HCEC 1CT (cell line): ENCODE measurements at places on chromosomes 2 and 18.
A peak's percentile ranks its signal among the peaks of the same experiment; 100 is the strongest.

DNA sequence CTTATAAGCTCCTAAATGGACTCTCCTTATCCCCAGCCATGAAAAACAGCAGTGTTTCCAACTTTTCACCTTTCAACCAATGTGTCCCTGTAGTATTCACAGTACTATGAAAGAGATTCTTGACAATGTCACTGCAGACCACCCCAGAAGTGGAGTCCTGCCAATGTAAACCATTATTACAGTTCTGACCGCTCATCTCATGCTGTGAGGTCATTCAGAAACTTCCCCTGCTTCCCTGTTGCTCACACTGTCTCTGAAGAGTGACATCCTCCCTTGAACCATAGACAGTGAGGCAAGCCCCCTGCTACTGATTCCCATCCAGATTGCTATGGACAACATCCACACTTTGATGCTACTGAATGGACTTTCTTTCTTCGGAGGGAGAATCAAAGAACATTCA lies 1523.7 kb upstream of the ACVR2A start:
- DNase-seq: peak; percentile 12

- no peak for DNase-seq
These were observed 262.8 kb upstream of the CHST9 start for GRCh38 chr18:27447930-27448329.

GRCh38 chr2:129727286-129727685 lies 252.2 kb upstream of the RAB6C start:
- no peak for DNase-seq

- no peak for DNase-seq
These were observed 364.0 kb downstream of the LPIN1 start for GRCh38 chr2:12110481-12110880.

GRCh38 chr2:125167820-125168219 lies 1142.7 kb downstream of the CNTNAP5 start:
- DNase-seq: no peak

DNA sequence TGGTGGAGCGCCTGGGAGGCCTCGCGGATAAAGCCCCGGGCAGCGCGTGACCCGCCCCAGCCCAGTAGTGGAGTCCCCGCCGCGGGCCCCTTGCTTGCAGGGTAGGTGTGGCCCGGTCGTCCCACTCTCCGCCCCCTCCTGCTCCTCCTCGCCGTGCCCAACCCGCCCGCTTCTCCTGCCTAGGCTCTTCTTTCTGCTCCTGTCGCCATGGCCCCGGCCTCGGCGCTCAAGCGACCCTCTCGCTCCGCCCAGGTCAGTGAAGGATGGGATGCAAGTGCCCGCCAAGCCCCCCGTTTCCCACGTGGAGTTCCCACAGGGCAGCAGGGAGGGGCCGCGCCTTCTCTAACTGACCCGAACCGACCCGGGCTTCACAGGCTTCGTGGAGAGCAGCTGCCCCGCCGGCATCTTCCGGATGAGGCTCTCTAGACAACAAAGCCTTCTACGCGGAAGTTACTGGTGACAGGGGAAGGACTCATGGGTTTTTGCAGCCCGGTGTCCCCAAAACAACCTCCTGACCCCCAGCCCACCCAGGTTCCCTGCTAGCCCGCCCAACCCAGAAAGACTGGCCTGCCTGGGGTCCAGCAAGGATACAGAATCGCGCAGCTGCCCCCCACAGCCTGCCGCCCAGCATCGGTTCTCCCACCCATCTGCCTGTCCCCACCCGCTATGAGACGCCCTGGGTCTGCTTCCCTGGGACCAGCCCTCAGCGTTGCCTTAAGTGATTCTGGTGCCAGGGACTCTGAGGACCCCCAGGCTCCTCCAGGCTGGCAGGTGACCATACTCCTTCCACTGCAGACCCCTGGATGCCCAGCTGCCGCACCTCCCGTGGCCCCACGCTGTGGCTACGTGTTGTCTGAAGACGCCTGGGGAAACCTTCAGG lies 32.8 kb downstream of the TTC32 start:
- no peak for DNase-seq

GRCh38 chr18:55221622-55222021 lies 262.4 kb upstream of the CCDC68 start:
- no peak for DNase-seq

DNA sequence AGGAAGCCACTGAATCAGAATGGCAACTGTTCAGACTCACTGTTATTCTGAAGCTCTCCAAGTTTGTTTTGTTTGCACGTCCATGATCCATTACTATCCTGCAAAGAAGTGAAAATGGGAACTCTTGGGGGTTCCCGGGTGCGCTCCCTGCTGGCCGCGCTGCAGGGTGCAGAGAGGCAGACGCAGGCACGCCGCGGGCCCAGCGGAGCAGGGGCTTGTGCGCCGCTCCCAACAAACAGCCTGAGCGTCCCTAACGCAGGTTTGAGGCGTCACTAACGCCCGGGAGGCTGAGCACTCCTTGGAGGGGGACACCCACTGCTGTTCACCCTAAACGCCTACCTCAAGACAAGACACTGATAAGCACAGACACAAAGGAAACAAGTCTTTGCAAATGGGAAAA lies 14.3 kb upstream of the PIEZO2 start:
- DNase-seq: no peak

- DNase-seq: peak; percentile 43
These were observed 13.7 kb upstream of the DAPL1 start for GRCh38 chr2:158781353-158781961.

- peak; percentile 24 for DNase-seq
These were observed 175.8 kb downstream of the LOXHD1 start for GRCh38 chr18:46481048-46481846.

GRCh38 chr2:42567364-42567763 lies 1.1 kb upstream of the MTA3 start:
- DNase-seq: peak; percentile 14

DNA sequence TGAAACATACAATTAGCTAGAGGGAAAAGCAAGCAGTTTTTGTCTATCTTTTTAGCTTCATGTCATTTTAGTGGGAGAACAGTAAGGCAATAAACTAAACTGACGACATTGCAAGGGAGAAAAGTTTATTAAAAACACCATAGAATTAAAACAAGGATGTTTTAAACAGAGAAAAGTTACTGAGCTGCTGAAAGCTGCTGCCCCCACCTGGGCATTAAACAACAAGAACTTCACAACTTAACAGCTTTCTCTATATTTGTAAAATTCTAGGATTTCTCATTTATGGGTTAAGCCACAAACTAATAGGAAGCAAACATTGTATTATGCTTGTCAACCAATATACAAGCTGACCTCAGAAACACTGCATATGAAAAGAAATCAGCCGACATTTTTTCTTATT lies 289.2 kb downstream of the ERBB4 start:
- DNase-seq: peak; percentile 34

- DNase-seq: no peak
These were observed 206.0 kb downstream of the NCK2 start for GRCh38 chr2:105950521-105951383.

GRCh38 chr18:10530002-10530401 lies 4.2 kb downstream of the NAPG start:
- DNase-seq: no peak

DNA sequence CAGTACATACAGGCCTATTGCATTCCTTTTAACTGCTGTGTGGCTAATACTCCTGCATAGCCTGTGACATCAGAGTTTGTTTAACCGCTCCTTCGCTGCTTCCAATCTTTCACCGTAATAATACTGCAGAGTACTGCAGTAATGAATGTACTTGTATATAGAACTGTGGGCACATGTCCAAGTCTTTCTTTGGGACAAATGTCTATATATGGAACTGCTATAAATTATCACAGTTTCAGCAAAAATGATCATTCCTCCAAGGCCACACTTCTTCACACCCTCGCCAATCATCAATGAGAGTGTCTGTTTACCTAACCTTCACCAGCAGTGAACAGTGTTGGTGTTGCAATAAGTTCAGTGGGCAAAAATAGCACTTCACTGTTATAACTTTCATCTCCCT lies 230.4 kb downstream of the SP3 start:
- no peak for DNase-seq

GRCh38 chr2:120034621-120035020 lies 21.7 kb downstream of the EPB41L5 start:
- DNase-seq: no peak

DNA sequence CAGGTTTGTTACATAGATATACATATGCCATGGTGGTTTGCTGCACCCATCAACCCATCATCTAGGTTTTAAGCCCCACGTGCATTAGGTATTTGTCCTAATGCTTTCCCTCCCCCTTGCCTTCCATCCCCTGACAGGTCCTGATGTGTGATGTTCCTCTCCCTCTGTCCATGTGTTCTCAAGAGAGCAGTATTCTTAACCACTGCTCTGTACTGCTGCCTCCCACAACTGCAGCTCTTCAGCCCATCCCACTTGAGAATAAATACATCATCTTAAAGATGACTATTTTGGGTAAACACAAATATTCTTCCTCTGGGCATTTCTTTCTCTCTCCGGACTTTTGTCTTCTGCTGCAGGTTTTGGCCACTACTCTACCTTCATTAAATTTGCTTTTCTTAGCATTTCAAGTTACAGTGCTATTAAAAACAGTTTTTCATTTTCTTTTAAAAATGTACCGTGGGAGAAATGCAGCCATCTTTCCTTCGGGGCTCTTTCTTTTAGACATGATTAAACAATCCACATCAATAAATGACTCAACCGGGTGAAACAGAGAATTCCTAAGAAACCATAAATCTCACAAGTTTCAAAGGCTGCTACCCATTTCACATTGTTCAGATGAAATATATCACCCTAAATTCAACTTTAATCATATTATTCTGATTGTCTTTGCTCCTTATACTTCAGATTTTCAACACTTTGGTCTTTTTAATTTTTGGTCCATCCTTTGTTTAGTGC lies 323.4 kb downstream of the GALNT13 start:
- peak; percentile 16 for DNase-seq

GRCh38 chr2:190879474-190880377 lies 895 bp upstream of the GLS start:
- no peak for DNase-seq

GRCh38 chr2:11387843-11388242 lies 43.4 kb upstream of the ROCK2 start:
- no peak for DNase-seq

GRCh38 chr2:71671203-71671854 lies 218.0 kb downstream of the DYSF start:
- no peak for DNase-seq

DNA sequence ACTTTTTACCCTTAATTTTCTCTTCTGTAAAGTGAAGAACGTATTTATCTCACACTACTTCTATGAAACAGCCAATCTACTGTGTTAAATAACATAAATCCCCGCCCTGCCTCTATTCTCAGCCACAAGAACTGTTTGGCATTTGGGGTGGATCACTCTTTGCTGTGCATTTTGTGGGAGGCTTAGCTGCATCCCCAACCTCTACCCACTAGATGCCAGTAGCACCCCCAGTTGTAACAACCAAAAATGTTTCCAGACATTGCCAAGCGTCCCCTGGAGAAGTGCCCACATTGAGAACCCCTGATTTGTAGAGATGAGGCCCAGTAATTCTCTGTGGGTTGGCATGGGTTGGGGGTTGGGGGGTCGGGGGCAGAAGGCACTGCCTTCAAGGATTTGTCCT lies 94.7 kb upstream of the BOD1L2 start:
- DNase-seq: no peak

- DNase-seq: no peak
These were observed 21.0 kb upstream of the FAHD2A start for GRCh38 chr2:95381212-95382191.

DNA sequence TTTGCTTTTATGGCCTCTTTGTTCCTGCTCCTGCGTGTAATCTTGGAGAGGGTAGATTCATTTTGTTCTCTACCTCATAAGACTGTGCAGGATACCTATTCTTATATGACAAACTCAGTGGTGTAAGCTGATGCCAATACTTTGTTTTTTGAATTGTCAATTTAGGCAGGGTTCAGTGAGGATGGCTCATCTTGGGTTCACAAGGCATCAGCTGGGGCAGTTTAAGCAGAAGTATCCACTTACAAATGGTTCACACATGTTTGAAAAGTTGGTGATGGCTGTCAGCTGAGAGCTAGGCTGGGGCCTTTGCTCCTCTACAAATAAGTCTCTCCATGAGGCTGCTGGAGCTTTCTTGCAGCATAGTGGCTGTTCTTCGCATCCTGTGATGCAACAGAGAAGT lies 920.6 kb upstream of the PIK3C3 start:
- no peak for DNase-seq

DNA sequence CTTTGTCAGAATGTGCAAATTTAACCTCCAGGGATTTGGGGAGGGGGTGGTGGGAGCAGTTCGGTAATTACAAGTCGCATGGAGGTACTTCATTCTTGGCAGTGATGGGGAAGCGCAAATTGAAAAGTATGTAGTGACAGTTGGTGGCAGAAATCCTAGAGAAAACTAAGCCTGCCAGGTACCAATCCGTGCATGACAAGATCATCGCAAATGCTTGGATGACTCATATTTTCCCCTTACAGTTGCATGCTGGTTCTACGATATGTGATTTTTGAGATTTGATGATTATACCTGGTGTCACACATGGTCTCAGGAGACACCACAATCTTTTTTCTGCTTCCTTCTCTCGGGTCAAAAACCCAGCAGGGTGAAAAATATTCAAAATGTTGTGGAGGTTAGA lies 479.7 kb upstream of the ID2 start:
- no peak for DNase-seq

DNA sequence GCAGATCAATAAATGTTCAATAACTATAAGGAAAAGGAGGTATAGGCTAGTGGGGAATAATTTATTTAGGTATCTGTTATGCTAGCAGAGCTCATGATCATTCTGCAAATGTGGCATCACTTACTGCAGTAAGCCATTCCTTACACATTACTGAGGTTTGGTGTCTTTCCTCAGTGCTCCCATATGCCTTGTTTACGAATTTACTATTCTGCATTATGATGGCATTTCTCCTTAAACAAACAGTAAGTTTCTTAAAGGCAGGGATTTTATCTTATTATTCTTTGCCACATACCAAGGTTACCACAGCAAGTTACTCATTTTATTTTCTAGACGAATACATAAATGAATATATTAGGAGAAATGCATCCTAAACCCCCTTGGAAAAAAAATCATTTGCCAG lies 88.4 kb downstream of the DSEL start:
- DNase-seq: peak; percentile 43

GRCh38 chr18:8721094-8721669 lies 15.8 kb downstream of the MTCL1 start:
- DNase-seq: no peak

DNA sequence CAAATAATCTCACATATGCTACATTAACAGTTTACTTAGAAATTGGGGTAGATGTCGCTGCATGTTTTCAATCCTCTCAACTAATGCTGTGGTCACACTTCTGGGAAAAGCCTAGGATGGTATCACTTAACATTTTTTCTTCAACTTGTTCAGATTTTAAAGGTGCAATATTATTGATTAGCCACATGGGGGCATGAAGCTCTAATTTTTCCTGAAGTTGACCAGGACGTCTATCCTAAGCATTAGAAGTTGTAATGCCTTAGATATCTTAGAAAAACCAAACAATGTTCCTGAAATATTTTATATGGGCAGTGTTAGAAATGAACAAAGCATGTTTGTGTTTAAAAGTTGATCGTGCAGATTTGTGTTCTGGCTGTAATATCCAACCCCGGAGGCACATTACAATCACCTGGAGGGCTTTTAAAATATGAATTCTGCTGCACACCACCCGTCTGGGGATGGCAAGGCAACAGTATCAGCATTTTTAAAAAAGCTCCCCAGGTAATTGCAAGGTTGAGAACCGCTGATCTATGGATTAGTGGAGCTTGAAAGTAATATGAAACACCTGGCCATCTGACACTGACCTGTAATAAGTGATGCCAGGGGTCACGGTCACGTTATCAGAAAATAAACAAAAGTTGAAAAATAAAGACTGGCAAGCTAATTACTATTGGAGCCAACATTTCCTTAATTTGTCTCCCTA lies 100.5 kb upstream of the LMAN1 start:
- peak; percentile 67 for DNase-seq

- DNase-seq: no peak
These were observed 66.5 kb downstream of the PDCL3 start for GRCh38 chr2:100629309-100629708.

GRCh38 chr2:30266705-30267104 lies 35.4 kb downstream of the LBH start:
- DNase-seq: no peak
